ENCODE measurements at places on chromosomes 6 and 20.

DNA sequence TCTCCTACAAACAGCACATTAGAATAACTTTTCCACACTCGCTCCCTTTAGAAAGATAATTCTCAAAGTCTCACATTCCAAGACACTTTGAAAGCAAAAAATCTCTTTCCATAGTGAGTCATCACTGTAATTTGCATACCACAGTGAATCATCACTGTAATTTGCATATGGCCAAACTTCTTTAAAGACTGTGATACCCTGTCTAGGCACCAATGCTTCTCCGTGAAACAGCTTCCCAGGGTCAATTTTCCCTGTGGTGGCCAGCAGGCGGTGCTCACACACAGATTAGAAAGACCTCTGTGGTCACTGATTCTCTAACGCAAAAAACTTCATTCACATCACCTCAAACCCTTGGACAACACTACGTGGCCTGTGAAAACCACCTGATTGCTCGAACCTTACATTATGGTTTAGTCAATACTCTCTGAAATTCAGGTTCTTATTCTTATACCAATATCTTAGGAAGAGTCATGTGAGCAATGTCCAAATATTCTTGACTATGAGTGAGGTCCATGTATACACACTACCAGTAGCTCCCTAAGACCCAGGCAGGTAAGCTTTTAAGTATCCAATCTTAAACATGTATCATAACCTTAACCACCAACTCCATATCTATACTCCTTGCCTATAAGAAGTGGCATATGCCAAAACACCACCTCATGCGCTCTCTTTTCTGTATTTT lies 78.5 kb upstream of the PHACTR1 start:
- no peak for DNase-seq

DNA sequence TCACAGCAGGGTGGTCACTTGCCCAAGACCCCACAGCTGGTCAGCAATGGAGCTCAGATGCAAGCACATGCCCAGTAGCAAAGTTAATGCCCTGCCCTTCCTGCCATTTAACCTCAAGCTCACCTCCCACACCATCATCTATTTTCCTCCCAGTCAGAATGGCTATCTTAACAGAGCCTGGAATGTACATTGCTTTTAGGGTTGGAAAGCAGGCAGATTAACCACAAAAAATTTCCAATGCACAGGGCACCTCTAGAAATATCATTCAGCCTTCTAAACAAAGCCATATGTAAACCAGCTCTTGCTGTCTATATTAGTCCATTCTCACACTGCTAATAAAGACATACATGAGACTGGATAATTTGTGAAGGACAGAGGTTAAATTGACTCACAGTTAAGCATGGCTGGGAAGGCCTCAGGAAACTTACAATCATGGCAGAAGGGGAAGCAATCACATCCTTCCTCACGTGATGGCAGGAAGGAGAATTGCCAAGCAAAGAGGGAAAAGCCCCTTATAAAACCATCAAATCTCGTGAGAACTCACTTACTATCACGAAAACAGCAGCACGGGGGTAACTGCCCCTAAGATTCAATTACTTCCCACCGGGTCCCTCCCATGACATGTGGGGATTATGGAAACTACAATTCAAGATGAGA lies 106.9 kb downstream of the FYN start:
- DNase-seq: no peak

DNA sequence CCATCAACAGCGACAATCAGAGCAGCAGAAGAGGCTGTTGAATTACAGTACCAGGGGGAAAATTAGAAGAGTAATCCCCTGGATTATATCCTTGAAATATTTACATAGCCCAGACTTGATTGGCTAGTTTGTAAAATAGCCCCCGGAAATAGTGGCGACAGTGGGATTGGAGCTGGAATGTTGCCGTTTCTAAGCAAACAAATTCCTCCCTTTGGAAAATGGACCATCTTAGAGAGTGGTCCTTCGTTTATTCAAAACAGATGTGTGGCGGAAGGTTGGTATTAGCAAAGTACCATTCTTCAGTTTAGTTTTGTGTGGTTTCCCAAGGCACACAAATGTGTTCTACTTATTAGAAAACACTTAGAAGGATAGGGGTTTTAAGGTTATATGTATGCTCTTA lies 4.5 kb upstream of the EPB41L2 start:
- DNase-seq: no peak

DNA sequence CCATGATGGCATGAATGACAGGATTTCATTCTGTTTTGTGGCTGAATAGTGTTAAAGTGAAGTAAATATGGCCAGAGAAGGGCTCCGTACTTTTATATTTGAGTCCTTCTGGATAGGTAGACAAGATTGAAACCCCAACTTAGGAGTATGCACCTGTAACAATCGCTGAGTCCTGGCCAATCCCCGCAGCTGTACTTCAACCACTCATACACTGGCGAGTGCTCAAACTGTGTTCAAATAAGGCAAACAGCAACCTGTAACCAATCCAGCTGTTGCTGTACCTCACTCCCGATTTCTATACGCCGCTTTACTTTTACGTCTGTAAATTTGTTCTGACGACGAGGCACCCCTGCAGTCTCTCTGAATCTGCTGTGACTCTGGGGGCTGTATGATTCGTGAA lies 6.7 kb downstream of the TTLL2 start:
- DNase-seq: no peak

GRCh38 chr20:41540459-41540858 lies 77.7 kb downstream of the CHD6 start:
- DNase-seq: no peak

DNA sequence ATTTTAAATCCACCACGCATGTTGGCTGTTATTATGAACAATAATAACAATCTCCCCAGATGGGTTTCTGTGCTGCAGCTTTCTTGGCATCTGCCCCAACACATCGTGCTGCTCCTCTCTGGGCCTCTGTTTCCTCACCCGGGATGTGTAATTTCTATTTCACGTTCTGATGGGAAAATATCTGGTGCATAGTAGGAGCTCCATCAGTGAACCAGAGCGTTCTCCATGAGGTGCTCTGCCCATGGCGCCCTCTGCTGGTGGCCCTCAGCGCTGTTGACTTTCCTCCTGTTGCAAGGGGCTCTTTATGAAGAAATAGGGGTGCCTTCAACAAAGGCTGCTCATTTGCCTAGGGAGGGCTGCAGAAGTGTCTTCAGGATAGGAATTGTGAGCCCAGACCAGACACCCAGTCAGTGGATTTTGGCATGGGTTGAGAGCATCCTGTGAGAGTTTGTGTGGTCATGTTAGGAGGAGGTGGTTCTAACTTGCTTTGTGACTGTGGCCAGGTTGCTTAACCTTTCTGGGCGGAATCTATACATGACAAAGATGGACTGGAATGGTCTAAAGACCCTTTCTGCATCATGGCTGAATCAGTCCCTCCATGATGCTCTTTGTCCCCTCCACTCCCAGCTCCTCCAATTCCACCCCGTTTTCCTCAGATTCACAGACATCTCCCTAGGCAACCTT lies 8.1 kb downstream of the SCRT2 start:
- DNase-seq: peak; percentile 43
